ENCODE measurements at places on chromosomes 1 and 21.

GRCh38 chr1:215407575-215407974, 159.5 kb upstream of the KCTD3 start:
- no peak for DNase-seq

- no peak for DNase-seq
Observed at GRCh38 chr1:167420510-167420909, 97.8 kb downstream of the CD247 start.

GRCh38 chr21:45033791-45034555, 40.4 kb upstream of the ADARB1 start:
- DNase-seq: no peak

DNA sequence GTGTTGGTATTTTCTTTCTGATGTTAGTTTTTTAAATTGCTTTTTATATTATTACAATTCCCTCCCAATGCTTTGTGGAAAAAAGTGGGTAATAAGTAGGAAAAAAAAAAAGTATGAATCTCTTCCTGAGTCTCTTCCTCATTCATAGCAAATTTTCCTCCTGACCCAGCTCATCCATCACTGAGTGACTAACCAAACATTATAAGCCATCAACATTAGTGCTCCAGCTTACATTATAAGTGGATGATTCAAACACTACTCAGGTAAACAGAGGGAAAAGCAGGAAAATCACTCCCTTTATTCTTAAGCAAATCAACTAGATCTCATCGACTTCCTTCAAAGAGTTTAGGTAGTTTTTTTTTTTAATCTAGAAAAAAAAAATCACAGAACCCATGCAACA, 15.4 kb upstream of the SAMD13 start:
- DNase-seq: no peak

- no peak for DNase-seq
Observed at GRCh38 chr1:40986956-40987355, 7.5 kb downstream of the CTPS1 start.

GRCh38 chr1:160744199-160744851, 5.3 kb downstream of the SLAMF7 start:
- no peak for DNase-seq

DNA sequence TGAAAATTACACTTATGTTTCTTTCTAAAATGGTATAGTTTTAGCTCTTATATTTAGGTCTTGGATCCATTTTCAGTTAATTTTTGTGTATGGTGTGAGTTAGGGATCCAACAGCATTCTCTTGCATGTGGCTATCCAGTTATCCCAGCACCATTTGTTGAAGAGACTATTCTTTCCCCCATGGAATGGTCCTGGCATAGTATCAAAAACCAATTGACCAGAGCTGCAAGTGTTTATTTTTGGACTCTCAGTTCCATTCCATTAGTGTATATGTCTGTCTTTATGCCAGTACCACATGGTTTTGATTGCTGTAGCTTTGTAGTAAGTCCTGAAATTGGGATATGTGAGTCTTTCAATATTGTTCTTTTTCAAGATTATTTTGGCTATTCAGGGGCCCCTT, 14.3 kb downstream of the TTLL10 start:
- no peak for DNase-seq

DNA sequence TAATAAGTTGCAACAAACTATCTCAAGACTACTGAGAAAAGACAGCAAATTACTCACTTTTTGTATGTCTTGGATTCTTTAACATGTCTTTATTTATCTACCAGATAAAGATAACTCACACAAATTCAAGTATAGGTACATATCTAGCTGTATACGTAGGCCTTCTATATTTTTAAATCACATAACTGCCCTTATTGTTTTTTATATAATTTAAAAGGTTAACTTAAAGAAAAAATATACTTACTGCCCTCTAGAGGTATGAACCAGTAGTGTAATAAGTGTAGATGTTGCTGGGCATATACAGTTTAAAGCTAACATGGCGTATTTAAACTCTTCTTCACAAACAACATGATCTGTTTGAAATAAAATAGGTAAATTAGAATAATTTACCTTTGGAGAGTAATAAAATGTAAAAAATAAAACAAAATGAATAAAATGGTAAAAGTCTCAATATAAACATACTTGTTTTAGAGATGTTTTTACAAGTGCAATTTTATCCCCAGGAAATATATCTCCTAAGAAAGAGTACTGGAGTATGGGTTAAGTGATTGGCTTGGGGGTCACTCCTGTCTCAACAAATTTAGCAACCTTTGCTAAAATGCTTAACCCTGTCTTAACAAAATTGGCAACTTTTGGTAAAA, 235.2 kb downstream of the KCNT2 start:
- no peak for DNase-seq

DNA sequence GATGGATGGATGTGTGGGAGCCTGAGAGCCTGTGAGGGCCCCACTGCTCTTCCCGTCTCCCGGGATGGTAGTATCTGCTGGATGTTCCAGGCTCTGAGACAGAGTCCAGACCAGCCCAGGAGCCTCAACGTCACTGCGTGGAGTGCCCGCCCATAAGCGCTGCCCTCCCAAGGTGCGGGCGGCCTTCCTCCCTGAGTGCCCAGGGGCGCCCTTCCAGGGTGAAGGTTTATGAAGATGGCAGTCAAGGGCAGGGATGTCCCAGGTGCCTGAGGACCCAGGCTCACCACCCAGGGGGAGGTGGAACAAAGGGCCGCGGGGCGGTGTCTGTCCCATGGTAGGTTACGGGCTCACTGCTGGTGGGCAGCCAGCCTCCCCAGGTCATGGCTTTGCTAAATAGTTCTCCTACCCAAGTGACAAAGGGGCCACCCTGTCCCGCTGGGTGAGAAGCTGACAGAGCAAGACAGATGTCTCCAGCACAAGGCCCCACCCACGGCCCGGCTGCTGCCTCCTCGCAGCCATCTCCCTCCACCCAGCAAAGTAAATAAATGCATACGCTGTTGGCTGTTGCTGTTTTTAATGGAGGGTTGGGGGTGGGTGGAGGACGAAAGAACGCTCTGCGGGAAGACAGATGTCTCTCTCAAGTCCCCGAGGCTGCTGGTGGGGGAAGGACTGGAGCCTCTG, 9.0 kb upstream of the GPR153 start:
- no peak for DNase-seq

DNA sequence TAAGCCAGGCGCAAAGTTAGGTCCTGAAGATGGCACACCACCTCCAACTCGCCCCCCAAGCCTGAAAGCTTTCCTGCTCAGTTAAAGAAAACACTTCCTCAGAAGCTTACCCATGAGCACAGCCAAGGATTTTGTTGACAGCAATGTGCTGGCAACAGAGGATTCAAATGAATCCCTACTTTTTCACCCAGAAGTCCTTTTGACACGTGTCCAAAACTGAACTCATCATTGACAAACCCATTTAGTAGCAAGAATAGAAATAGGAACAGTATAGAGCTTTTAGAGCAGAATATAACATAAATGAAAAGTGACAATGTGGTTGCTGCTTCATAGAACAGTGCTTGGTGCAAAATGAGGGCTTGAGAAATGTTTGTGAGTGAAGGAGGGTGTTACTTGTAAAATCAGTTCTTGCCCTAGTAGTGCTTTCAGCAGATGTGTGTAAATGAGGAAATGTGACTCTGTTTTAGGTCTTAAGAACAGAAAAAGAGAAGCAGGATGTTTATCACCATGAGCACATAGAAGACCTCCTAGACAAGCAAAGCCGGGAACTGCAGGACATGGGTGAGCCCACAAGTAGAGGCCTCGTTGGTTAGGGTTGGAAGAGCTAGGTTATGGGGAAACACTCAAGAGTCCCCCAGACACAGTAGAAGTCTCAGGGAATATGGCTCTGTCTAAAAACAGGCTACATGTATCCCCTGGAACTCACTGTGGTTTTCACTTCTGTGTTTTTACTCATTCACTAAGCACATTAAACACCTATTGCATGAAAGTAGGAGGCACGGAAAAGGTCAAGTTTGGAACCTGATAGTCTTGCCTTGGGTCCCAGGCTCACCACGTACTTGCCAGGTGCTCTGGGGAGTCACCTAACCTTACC, 48.6 kb upstream of the TMEM125 start:
- DNase-seq: no peak

GRCh38 chr1:228289239-228289849, 81.5 kb downstream of the OBSCN start:
- DNase-seq: no peak

DNA sequence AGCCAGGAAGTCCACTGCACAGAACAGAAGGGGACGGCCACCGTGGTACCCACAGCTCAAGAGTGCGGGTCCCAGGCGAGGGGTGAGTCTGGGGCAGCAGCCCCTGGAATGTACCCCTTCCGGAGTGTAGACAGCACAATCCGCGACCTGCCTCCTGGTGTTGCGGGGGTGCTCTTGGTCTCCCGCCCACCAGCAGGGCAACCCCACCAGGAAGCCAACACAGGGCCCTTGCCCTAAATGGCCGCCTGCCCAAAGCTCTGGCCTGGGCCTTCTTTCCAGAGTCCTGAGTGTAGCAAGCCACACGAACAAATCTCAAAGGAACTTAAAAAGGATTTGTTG, 1.1 kb upstream of the SLC19A1 start:
- DNase-seq: no peak

DNA sequence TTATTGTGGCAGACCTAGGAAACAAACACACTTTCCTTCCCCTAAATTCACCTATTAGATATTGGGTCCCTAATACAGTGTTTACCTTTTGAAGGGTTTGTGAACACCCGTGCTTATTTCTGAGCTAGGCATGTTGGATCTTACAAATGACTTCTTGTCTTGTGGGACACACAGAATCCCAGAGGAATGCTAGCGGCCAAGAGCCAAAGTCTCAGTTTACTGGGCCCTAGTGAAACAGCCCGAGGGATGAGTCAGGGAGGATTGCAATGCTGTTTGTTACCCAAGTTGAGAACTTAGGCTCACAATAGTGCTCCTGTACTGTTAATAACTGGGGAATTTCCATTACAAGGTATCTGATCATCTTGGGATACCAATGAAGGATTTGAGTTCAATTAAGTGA, 100.1 kb upstream of the AKT3 start:
- DNase-seq: peak; percentile 83

- DNase-seq: no peak
Observed at GRCh38 chr1:32713081-32713480, 10.5 kb upstream of the SYNC start.

DNA sequence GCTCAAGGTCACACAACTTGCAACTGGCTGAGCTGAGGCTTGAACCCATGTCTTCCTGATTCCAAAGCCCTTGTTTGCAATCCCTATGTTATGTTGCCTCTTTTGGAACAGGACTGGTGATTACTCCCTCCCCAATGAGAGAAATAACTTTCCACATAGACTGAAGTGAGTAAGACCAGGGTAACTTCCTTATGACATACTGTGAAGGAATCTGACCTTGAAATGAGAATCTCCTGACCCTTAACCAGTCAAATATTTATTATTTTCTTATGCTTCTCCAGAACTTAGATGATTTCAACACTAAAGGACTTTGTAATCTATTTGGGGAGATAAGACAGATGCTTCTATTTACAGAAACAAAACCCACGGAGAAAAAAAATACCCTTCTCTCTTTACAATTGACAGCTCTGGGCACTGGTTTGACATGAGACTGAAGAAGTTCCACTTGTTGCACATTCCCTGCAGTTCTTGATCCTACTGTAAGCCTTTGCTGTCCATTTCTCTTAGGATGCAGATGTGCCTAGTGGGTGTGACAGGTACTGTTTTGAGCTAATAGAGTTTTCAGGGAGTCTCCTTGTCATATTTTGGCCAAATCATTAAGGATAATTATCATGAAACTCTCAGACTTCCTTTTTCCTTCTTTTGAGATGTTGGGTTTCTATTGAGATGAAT, 3.9 kb upstream of the RPTN start:
- DNase-seq: peak; percentile 68

- DNase-seq: no peak
Observed at GRCh38 chr1:36118447-36119204, 6.4 kb downstream of the COL8A2 start.

DNA sequence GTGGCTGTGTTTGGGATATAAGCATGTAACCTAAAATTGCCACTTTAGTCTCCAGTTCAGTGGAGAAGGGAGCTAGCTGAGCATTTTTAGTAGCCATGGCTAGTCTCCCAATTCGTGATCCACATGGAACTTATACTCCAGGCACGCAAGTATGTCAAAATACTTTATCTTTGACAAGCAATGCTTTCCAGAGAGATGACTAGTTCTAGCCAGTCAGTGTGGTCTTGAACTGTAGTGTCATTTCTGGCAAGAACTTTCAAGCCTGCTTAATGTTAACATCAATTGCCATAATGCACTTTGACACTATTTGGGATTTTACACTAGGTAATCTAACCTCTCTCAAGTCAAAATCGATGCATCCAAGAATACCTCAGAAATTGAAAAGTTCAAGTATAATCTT, 660.0 kb downstream of the PTPRC start:
- DNase-seq: no peak

GRCh38 chr1:58649555-58649954, 50.3 kb downstream of the MYSM1 start:
- DNase-seq: no peak

GRCh38 chr1:235130766-235131270, 2.2 kb upstream of the TOMM20 start:
- no peak for DNase-seq

GRCh38 chr1:51534447-51534846, 15.4 kb upstream of the EPS15 start:
- no peak for DNase-seq

DNA sequence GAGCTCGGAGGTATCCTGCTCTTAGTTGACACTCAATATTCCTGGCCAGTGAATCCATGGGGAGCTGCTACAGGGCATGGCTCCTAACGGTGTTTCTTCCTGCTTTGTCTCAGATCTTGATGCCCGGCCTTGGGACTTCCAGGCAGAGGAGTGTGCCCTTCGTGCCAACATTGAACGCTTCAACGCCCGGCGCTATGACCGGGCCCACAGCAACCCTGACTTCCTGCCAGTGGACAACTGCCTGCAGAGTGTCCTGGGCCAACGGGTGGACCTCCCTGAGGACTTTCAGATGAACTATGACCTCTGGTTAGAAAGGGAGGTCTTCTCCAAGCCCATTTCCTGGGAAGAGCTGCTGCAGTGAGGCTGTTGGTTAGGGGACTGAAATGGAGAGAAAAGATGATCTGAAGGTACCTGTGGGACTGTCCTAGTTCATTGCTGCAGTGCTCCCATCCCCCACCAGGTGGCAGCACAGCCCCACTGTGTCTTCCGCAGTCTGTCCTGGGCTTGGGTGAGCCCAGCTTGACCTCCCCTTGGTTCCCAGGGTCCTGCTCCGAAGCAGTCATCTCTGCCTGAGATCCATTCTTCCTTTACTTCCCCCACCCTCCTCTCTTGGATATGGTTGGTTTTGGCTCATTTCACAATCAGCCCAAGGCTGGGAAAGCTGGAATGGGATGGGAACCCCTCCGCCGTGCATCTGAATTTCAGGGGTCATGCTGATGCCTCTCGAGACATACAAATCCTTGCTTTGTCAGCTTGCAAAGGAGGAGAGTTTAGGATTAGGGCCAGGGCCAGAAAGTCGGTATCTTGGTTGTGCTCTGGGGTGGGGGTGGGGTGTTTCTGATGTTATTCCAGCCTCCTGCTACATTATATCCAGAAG, 16.7 kb downstream of the ALX3 start:
- DNase-seq: no peak
